ENCODE measurements at places on chromosomes 12 and 14.

DNA sequence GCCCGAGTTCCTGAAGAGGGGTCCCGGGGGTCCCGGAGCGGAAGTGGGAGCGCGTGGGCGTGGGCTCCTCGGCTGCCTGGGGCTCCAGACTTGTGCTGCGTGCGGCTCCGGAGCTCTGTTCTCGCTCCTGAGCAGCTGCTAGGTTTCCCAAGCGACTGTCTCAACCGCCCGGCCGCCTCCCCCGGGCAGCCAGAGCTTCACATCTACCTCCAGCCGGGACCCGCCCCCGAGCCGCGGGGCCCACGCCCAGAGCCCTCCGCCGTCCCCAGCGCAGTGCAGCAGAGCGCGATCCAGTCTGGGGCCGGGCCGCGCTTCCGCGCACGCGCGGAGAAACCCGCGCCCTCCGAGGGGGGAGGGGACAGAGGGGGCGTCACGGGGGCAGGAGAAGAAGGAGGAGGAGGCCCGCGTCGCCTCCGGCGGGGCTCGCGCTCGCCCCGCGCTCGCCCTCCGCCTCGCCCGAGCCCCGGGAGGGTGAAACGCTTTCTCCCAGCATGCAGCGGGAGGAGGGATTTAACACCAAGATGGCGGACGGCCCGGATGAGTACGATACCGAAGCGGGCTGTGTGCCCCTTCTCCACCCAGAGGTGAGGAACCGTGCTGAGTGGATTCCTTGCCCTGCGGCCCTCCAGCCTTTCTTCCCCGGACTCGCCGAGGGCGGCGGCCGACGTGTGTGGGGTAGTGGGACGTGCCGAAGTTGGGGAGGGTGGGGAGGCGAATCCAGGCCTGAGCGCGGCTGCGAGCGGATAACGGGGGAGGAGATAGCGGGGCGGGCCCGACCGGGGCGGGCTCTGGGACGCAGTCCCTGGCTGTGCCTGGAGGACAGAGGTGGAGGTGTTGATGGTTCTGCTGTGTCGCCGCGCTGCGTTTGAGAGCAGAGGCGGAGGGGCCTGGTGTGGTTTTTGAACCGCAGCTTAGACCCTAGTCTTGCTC is at the start of gene ZDHHC17:
Gene ZDHHC17 (plus strand): TSS at position 370 of the 930 bp plus-strand sequence. CDS start 122 bp downstream, at position 492.
- DNase-seq: peak; percentile 95

GRCh38 chr14:69439521-69440270 is 41.2 kb downstream of the SLC39A9 start:
- no peak for DNase-seq

- DNase-seq: no peak
Observed at GRCh38 chr14:24282736-24283135, 11.3 kb upstream of the RABGGTA start.

DNA sequence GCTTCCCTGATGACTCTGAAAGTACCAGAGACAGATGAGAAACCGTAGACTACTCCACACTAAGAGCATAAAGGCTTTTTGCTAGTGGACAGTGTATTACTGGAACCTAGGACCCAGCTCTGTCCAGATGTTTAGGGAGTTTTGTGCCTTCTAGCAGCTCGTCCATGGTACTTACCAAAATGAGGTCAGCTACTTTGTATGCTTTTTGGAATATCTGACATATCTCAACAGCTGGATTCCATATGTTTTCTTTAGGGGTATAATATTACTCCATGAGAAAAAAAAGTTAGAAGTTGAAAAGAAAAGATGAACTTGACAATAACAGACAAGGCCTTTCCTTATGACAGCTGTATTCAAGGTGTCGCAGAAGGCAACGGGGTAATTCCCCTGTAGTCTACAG is 32.1 kb upstream of the FRMD6 start:
- DNase-seq: no peak

- DNase-seq: no peak
Observed at GRCh38 chr12:5033883-5034282, 9.8 kb upstream of the KCNA5 start.

GRCh38 chr14:67984274-67984673 is 164.7 kb downstream of the RAD51B start:
- DNase-seq: no peak

GRCh38 chr12:67759829-67760228 is 111.3 kb downstream of the DYRK2 start:
- no peak for DNase-seq

DNA sequence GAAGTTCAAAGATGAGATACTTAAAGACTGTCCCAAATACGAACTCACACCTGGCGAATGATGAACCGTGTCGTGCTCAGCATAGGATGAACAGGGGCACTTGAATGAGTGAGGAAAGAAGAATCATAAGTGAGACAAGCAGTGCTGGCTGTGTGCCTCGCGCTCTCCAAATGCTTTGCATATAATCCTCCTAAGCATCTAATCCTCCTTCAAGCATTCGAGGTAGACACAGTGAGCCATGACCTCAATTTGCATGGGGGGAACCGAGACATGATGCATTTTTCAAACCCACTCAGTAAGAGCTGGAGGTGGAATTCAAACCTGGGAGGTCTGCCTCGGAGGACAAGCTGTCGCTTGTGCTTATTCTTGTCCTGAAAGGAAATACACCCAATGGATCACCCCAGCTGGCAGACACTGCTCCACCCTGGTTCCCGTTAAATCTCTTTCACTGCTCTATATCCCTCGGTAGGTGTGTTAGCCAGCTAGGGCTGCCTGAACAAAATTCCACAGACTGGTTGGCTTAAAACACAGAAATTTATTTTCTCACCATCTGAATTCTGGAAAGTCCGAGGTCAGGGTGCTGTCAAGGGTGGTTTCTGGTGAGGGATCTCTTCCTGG is 274.0 kb downstream of the SLC15A4 start:
- no peak for DNase-seq

- no peak for DNase-seq
Observed at GRCh38 chr14:76971549-76971948, 57.0 kb downstream of the IRF2BPL start.

Measured in NCI-H446 (cell line).